Suprapubic skin (tissue), 4 donors: ENCODE measurements at places on chromosomes 16 and 17. TPM values are rescaled to one million over a fixed set of nuclear protein-coding genes. Genes with fewer than 3 reads are reported as not detected.

DNA sequence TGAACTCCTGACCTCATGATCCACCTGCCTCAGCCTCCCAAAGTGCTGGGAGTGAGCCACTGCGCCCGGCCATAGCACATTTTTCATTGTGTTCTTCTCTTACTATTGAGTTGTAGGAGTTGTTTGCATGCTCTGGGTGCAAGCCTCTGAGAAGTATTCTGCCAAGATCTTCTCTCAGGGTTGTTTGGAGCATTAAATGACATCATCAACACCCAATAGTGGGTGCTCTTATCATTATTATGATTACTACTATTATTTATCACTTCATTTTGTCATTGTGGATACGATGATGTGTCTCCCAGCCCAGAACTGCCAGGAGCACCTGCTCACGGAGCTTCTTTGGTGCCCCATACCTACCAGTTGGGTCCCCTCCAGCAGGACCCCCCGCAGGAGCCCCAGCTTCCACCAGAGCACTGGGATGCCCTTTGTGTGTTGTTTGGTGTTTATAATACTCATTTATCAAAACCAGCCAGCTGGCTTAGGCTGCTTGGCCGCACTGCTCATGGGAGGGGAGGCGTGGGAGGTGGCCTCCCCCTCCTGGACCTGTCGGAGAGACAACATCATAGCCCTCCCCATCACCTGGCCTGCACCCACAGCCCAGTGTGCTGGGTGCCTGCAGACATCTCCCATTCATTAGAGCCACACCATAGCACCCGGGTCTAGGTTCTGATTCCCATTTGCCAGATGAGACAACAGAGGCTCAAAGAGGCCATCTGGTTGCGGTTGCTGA is 12.9 kb upstream of the MAP2K3 start:
- DNase-seq: no peak

MVD gene
- total RNA-seq: 77.6 TPM

ACSM2A gene
- not detected for total RNA-seq

- DNase-seq: no peak
Observed at GRCh38 chr17:80152081-80152702, 5.3 kb upstream of the EIF4A3 start.

GRCh38 chr17:21374441-21375161 is 1.6 kb upstream of the KCNJ12 start:
- no peak for DNase-seq
